Activated CD4-positive, alpha-beta T cell treated with anti-CD3 and anti-CD28 coated beads, Interleukin-2, amount 10 ng/mL, durations not matched to agents 24 days and 14 days (primary cell): ENCODE measurements at places on chromosomes 1 and 21. TPM values are rescaled to one million over a fixed set of nuclear protein-coding genes. Genes with fewer than 3 reads are reported as not detected.

Gene FMO5
- total RNA-seq: 0.12 TPM in 1 of 2 replicates, not detected in the other

Gene COL11A1
- not detected in 2 replicates for total RNA-seq

Gene NPHS2
- total RNA-seq: not detected in 2 replicates

Gene NECTIN4
- 0.05 TPM in 1 of 2 replicates, not detected in the other for total RNA-seq

Gene OXCT2
- 1.5 and 1.8 TPM in 2 replicates for total RNA-seq

Gene OPRD1
- total RNA-seq: 0.09 TPM in 1 of 2 replicates, not detected in the other

Gene THEM5
- total RNA-seq: not detected in 2 replicates

Gene CCDC17
- total RNA-seq: 1.6 and 2.8 TPM in 2 replicates

Gene HEYL
- not detected in 2 replicates for total RNA-seq

Gene MYBPHL
- not detected in 2 replicates for total RNA-seq

Gene RLF
- total RNA-seq: 21.2 TPM in 2 replicates

Gene EYA3
- total RNA-seq: 32.9 and 34.7 TPM in 2 replicates

Gene ERICH3
- total RNA-seq: not detected in 2 replicates

Gene NUP210L
- total RNA-seq: 0.02 TPM in 1 of 2 replicates, not detected in the other

Gene AGPAT3
- total RNA-seq: 127 and 130 TPM in 2 replicates

Gene PALMD
- not detected in 2 replicates for total RNA-seq

Gene KDF1
- not detected in 2 replicates for total RNA-seq

Gene FCAMR
- not detected in 2 replicates for total RNA-seq

Gene CACNA1S
- not detected in 2 replicates for total RNA-seq

Gene CFHR5
- not detected in 2 replicates for total RNA-seq

Gene PPIAL4G
- 0.09 and 0.17 TPM in 2 replicates for total RNA-seq

Gene CDA
- not detected in 2 replicates for total RNA-seq

Gene LDLRAD1
- not detected in 2 replicates for total RNA-seq

Gene LCE1C
- total RNA-seq: not detected in 2 replicates

Gene TEDDM1
- not detected in 2 replicates for total RNA-seq

Gene S100A7
- not detected in 2 replicates for total RNA-seq

Gene NUDC
- 169 and 171 TPM in 2 replicates for total RNA-seq

Gene TMEM51
- total RNA-seq: 0.14 and 0.19 TPM in 2 replicates

Gene DCDC2B
- 0.12 TPM in 1 of 2 replicates, not detected in the other for total RNA-seq
